Upper lobe of right lung (tissue), 1 donor: ENCODE measurements at places on chromosomes 7 and 10. TPM values are rescaled to one million over a fixed set of nuclear protein-coding genes. Genes with fewer than 3 reads are reported as not detected.

Gene MORN4
- 3.8 TPM for total RNA-seq

Gene SUPV3L1
- 21.0 TPM for total RNA-seq

Gene ZNF467
- 35.3 TPM for total RNA-seq

Gene LANCL2
- total RNA-seq = 6.5 TPM

Gene ADRB1
- 18.6 TPM for total RNA-seq
